Stimulated activated CD8-positive, alpha-beta memory T cell treated with anti-CD3 and anti-CD28 coated beads, Interleukin-7, amount 100 ng/mL, for 1 hour (primary cell): ENCODE measurements at places on chromosomes 5 and 9.

- DNase-seq = no peak
Measured at GRCh38 chr5:33401482-33402390, 39.0 kb upstream of the TARS1 start.

- DNase-seq = no peak
Measured at GRCh38 chr5:169394371-169394770, 93.4 kb upstream of the SLIT3 start.

DNA sequence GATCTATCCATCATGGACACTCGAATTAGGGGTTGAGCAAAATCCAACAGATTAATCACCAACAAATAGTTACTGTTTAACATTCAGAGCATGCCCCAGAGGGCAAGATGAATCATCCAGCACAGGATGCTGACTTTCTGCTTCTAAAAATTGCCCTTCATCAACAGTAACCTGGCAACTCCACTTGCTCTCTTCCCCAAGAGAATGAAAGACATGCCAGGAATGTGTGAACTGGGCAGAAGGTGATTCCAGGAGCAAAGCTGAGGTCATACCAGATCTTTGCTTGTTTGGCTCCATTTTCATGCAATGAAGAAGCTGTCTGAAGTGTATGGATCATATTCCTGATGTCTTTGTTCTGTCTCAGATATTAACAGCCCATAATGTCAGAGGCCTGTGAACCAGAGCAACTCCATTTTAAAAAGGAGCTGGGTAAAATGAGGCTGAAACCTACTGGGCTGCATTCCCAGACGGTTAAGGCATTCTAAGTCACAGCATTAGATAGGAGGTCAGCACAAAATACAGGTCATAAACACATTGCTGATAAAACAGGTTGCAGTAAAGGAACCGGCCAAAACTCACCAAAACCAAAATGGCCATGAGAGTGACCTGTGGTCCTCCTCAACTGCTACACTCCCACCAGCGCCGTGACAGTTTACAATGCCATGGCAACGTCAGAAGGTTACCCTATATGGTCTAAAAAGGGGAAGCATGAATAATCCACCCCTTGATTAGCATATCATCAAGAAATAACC, 2.5 kb upstream of the ZNF367 start:
- no peak for DNase-seq

- DNase-seq = no peak
Measured at GRCh38 chr9:99690573-99690972, 131.1 kb upstream of the NR4A3 start.

DNA sequence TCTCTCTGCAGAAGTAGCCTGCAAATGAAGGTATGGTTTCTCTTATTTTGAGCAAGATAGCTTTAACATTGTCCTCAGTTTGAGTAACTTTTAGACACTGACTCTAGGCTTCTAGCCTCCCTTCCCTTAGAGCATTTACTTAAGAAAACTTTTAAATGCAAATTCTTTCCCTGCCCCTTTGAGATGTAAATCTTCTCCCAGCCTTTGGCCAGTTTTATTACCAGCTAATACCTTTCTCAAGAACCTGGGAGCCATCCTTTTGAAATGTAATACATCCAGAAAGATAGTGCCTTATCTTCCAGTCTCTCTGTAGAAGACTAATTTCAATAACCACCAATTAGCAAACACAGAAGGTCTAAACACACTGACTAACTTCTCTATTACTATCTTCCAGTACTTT, 688.9 kb upstream of the CDH9 start:
- no peak for DNase-seq

DNA sequence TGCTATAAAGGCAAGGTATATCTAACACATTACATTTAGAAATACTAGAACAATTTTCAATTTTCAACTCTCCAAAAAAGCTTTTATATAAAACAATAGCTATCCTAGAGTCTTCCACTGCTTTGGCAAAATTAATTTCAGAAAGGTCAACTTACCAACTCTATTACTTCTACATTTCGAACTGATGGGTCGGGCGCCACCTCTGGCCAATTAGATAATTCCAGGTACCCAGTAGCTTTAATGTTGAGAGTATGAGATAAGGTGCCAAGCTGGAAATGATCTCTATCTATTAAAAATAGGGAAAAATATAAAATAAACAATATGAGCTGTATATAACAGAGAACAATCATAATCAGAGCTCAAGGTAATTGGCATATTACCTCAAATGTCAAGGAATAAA, 166.6 kb downstream of the AP3B1 start:
- DNase-seq = no peak

GRCh38 chr9:26747611-26748010, 145.0 kb downstream of the CAAP1 start:
- DNase-seq = no peak

GRCh38 chr5:138109463-138110265, 25.8 kb downstream of the WNT8A start:
- no peak for DNase-seq

- DNase-seq = no peak
Measured at GRCh38 chr5:173644673-173645436, 28.4 kb upstream of the BOD1 start.

DNA sequence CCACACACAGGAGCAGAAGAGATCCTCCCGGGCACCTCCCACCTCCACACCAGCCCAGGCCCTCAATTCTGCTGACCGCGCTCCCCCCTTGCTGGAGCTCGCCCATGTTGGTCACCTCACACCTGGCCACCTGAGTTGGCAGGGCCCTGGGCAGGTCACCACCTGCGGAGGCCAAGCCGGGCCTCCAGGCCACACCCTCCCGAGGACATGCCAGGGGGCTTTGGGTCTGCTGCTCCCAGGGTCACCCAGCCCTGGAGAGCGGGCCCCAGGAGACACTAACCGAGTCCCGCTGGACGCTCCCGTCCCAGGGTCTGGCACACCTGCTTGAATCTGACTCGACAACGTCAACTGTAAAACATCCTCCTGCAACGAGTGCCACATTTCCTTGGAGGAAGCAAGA, 2.1 kb downstream of the SOHLH1 start:
- DNase-seq = no peak

DNA sequence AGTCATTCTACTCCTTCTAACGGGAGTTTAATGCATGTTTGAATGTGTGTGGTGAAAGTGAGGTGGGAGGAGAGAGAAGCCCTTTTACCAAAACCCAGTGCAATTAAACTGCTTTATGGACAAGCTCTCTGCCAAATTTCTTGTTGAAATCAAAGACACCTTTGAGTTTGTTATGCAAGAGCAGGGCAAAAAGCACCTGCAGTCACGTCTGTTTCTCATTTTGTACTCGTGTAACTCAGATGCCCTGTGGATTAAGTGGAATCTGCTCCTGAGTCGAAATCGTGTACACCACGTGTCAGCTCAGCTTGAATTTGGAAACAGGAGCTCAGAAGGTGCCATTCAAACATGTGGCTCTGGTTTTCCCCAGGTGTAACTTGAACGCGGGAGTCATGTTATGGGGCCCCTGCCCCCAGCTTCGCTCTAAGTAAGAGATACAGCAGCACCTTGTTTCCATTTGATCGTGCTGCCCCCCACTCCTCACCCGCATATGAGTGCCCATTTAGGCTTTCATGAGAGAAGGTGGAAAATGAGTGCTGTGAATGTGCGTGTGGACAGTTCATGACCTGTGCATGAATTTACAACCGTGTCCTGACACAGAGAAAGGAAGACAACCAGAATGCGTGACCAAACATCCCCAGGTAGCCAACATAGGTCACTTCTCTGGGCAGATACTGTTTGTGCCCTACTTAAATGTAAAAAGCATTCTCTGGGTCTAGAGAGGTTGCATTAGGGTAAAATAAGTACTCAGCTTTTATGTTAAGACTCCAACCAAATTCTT, 347.0 kb upstream of the SLC30A5 start:
- no peak for DNase-seq

GRCh38 chr5:154997746-154998145, 15.8 kb upstream of the KIF4B start:
- no peak for DNase-seq

DNA sequence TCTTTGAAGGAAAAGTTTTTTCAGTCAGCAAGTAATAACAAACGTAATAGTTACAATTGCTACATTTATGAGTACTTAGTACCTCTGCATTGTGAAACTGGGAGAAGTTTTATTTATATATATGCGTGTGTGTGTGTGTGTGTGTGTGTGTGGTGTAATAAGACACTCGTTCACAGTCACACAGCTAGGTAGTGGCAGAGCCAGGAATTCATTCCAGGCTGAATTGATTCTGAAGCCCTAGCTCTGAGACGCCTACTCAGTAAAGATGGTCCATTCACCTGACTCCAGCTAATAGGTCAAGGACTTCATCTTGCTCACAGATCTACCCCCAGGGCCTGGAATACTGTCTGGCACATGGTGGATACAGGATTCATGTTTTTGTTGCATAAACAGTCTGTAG, 13.6 kb upstream of the CAST start:
- DNase-seq = no peak

- peak; percentile 20 for DNase-seq
Measured at GRCh38 chr5:912280-913091, 19.8 kb downstream of the TRIP13 start.

- no peak for DNase-seq
Measured at GRCh38 chr5:10091701-10092100, 158.0 kb downstream of the ATPSCKMT start.

DNA sequence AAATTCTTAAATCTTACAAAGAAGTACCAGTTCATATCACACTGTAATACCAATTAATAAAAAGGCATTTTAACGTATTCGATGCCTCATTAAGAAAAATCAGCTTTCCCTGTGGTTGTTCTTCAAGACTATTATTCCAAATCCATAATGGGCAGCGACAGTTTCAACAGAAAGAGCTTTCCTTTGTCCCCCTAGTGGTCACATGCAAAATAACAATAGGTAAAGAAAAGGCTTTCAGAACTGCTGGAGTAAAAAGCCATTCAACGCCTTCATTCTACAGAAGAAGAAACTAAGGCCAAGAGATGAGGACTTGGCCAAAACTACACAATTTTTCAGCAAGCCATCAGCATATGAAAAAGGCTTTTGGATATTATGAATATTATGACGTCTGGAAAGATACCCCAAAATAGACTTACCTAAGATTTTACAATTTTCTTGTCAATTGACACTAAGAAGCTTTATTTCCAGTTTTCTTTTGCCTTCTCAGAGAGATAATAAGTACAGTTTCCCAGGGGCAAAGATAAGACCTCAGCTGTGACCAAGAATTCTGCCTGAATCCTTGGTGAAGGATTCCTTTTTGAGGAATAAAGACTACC, 6.7 kb upstream of the CDH6 start:
- DNase-seq = no peak

DNA sequence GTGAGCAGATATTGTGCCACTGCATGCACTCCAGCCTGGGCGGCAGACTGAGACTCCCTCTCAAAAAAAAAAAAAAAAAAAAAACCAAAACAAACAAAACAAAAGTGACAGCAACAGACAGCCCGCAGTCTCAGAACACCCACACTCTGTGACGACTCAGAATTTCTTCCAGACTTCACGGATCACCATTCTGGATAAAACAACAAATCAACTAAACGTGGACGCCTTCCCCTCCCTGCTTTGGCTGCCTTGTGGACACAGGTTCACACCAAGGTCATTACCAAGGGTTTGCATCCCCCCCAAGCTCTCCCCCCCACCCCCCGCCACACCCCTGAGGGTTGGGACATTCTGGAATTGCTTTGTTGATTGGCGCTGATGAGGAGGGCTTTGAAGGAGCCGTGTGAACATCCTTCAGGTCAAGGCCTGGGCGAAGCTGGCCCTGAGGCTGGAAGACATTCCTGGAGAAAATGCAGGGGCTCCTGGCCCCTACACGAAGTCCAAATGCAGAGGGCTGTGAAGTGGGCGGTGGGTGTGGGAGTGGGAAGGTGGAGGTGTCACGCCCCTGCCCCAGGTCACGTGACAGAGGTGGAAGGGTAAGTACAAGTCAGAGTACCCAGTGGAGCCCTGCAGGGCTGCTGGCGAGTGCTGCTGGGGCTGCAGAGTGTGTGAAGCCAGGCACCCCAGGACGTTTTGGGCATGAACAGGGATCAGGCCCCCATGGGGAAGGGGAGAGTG, 10.1 kb downstream of the LCN10 start:
- DNase-seq = no peak

GRCh38 chr9:112233769-112234168, 58.7 kb upstream of the SUSD1 start:
- DNase-seq = no peak

- no peak for DNase-seq
Measured at GRCh38 chr5:43304525-43304924, 8.7 kb downstream of the HMGCS1 start.

- DNase-seq = no peak
Measured at GRCh38 chr9:108296056-108296455, 559.7 kb downstream of the ACTL7B start.

DNA sequence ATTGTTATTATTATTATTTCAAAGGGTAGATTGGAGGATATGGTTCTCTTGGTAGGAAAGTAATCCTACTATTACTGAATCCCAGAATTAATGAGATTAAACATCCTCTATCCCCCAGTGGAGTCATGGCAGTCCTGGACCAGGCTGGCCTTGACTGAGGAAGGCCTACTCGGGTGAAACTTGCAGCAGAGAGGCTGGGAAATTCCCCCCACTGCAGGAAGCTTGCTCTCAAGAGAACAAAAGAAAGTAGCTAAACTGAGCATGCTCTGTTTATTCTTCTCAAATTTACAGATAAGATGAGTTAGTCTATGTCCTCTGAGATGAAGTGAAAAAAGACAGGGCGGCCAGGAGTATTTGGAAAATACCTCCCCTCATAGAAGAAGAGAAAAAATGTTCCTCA, 233.9 kb upstream of the RPS23 start:
- DNase-seq = no peak

- no peak for DNase-seq
Measured at GRCh38 chr5:171032435-171032973, 170.7 kb downstream of the RANBP17 start.

- DNase-seq = no peak
Measured at GRCh38 chr9:88522360-88522759, 12.6 kb upstream of the NXNL2 start.

DNA sequence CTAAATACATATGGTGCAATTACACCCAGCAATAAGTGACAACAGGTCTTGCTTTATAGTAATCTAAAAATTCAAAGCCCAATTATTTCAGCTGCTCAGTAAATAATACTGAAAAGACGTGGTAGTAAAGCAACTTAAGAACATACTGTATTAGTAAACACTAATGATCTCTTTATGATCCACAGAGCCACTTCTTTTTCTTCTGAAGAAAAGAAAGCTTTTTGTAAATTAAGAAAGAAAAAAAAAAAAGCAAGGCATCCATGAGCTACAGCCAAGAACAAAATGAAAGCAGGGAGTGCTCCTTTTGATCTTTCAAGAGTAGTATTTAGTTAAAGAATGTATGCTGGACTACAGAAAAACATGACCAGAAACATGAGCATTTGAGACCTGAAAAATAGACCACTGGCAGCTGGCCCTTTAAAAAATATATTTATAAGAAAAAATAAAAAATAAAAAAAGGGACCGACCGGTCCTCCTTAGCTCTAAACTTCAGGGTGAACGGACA, 348.7 kb downstream of the GLIS3 start:
- DNase-seq = no peak

DNA sequence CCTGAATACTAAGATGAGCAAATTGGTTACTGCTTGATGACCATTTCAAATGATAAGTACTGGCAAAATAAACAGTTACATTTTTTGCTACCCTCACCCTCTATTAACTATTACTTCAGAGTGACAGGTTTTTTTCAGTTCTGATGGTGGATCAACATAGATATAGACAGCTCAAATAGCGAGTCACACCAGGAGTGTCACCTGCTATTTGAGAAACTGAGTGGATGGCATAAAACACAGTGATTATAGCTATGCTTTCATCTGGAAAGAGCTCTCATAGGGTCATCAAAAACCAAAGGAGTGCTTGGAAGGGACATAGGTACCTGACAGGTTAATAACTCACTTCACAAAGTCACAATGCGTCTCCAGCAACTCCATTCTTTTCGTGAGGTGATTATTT, 244.5 kb upstream of the C9orf72 start:
- no peak for DNase-seq

- no peak for DNase-seq
Measured at GRCh38 chr9:136203408-136204144, 1.4 kb downstream of the LHX3 start.
